Breast epithelium (tissue), 4 donors: ENCODE measurements at places on chromosomes 3 and 15. TPM values are rescaled to one million over a fixed set of nuclear protein-coding genes. Genes with fewer than 3 reads are reported as not detected.

GOLGA6A gene
- 1.0 TPM for total RNA-seq

PLCB2 gene
- total RNA-seq, result 17.9 TPM

RAD51 gene
- total RNA-seq, result not detected

PCLAF gene
- 0.48 TPM for total RNA-seq

PLCD1 gene
- total RNA-seq, result 23.4 TPM

GLDN gene
- total RNA-seq, result 67.2 TPM

SLC25A36 gene
- 86.7 TPM for total RNA-seq

CRABP1 gene
- total RNA-seq, result not detected

GPR160 gene
- total RNA-seq, result 31.9 TPM

ARGFX gene
- not detected for total RNA-seq
